ENCODE measurements at places on chromosomes 2 and 18. TPM values are rescaled to one million over a fixed set of nuclear protein-coding genes. Genes with fewer than 3 reads are reported as not detected.
A peak's percentile ranks its signal among the peaks of the same experiment; 100 is the strongest.

LINC00305 gene
- total RNA-seq: not detected

ABCG8 gene
- total RNA-seq: not detected

ABCG5 gene
- total RNA-seq: not detected

RANBP2 gene
- 47.4 TPM for total RNA-seq

TGFA gene
- total RNA-seq: 3.0 TPM

ITGB6 gene
- not detected for total RNA-seq

DSG4 gene
- total RNA-seq: not detected

PLCL1 gene
- total RNA-seq: 8.0 TPM

- no peak overlapping the region for H3K4me3 ChIP-seq
- H3K27me3 ChIP-seq: no peaks in the 10 kb centered on the region
- no peaks in the 10 kb centered on the region for H3K4me1 ChIP-seq
Observed at GRCh38 chr2:55460562-55460961, 40.9 kb upstream of the CCDC88A start.

GRCh38 chr2:71530211-71530610 is 76.8 kb downstream of the DYSF start:
- no peak overlapping the region for H3K4me3 ChIP-seq
- no peaks in the 10 kb centered on the region for H3K36me3 ChIP-seq
- DNase-seq: no peak
- H3K4me1 ChIP-seq: no peaks in the 10 kb centered on the region

- H3K36me3 ChIP-seq: peaks cover 2% of the 10 kb centered on the region
- no peak overlapping the region for H3K4me3 ChIP-seq
- DNase-seq: no peak
- peak overlapping the region; percentile 98 for H3K27ac ChIP-seq
- H3K27me3 ChIP-seq: no peaks in the 10 kb centered on the region
- H3K4me1 ChIP-seq: peaks cover 63% of the 10 kb centered on the region
Observed at GRCh38 chr2:121532347-121532766, 1.7 kb downstream of the RNU4ATAC start.

DNA sequence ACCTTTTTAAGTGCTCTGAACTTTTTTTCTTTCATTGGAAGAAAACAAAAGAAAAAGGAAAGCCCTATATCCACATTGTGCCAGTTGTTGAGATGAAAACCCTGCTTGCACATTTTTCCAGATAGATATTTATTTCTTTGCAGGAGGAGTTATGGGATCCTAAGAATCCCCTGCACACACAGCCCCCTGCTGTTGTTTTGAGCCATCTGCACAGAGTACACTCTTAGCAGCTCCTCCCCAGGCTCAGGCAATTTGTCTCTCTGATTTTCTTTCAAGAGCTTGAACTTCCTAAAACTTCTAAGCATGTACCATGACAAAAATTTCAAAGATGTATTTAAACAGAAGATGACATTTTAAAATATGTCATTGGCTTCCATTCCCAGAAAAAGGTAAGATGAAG is 436.9 kb downstream of the METTL4 start:
- no peak overlapping the region for H3K27ac ChIP-seq
- H3K27me3 ChIP-seq: no peaks in the 10 kb centered on the region
- H3K36me3 ChIP-seq: no peaks in the 10 kb centered on the region
- no peak overlapping the region for H3K4me3 ChIP-seq
- H3K4me1 ChIP-seq: no peaks in the 10 kb centered on the region
- DNase-seq: no peak

- no peak for DNase-seq
- H3K27me3 ChIP-seq: no peaks in the 10 kb centered on the region
- H3K27ac ChIP-seq: peak overlapping the region; percentile 39
- H3K4me1 ChIP-seq: no peaks in the 10 kb centered on the region
Observed at GRCh38 chr2:46943881-46944798, 28.5 kb upstream of the MCFD2 start.

GRCh38 chr2:200787351-200788120 is 24.2 kb upstream of the BZW1 start:
- no peak overlapping the region for H3K4me3 ChIP-seq
- H3K27ac ChIP-seq: peak overlapping the region; percentile 11
- no peaks in the 10 kb centered on the region for H3K27me3 ChIP-seq
- no peaks in the 10 kb centered on the region for H3K36me3 ChIP-seq
- no peak for DNase-seq

DNA sequence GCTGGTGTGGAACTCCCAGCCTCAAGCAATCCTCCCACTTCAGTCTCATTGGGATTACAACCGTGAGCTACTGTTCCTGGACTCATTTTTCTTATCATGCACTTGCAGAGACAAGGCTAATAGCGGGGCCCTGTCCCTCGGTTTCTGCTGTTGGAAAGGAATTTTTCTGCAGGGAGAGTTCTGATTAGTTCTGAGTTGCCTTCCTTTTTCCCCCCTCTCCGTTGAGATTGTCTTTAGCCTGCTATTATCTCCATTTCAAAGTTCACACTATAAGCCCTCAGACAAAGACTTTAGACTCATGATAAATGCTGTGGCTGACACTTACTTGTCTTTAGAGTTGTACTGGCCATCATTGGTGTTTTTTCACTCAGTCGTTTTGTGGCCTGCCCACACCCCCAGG is 97.2 kb downstream of the NCOA1 start:
- no peak for DNase-seq
- H3K27ac ChIP-seq: no peak overlapping the region
- no peaks in the 10 kb centered on the region for H3K27me3 ChIP-seq
- peaks cover 14% of the 10 kb centered on the region for H3K4me1 ChIP-seq
- H3K4me3 ChIP-seq: no peak overlapping the region
- no peaks in the 10 kb centered on the region for H3K36me3 ChIP-seq

DNA sequence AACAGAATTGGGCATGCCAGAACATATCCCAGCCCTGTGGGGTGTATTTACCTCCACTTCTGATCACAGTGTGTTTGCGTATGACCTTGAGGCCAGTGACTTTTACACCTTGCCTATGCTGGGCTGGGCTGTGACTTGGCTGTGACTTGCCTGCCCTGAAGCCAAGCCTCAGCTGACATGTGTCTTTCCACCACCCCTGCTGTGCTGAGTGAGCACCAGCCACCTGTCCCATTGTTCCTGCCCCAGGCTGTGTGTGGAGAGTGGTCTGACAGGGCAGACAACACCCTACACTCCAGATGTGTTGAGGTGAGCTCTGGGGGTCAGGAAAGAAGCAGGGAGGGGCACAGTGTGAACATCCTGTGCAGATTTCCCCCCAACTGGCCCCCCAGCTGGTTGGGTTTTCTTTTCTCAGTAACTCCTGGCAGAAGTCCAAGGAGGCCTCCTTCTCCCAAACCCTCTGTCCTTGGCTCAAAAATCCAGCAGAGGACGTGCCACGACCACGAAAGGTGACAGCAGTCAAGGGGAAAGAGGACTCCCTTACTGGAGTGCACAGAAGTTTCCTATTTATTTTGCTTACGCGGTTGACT is 5.1 kb upstream of the STEAP3 start:
- DNase-seq: peak; percentile 34
- H3K27me3 ChIP-seq: no peaks in the 10 kb centered on the region
- H3K4me1 ChIP-seq: no peaks in the 10 kb centered on the region

DNA sequence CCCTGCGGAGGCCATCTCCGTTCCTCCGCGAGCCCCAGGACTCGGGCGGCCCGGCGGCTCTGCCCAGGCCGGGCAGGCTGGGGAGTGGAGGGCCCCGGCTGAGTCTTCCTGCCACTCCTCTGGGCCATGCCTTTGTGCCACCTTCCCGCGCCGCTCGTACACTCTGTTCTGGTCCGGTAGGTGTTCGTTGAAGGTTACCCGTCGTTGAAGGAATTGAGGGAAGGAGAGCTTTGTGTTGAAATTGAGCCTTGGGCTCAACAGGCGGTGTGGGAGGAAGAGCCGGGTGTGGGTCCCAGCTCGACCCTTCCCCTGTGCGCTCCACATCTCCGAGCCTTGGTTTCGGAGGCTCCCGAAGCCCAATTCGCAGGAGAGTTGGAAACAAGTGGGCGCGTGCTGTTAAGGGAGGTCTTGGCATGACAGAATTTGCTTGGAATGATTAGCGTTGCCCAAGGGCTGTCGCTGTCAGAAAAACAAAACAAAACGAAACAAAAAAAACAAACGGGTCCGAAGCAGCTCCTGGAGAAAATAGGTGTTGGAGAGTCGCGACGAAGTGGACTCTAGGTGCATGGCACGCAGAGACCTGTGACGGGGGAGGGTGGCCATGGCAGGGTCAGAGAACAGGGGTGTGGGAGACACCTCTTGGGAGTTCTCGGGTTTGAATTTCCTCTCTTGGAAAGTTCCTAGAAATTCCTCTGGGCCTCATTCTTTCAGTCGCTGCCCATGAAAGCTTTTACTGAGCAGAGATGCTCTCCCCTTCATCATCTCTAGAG is 1.2 kb upstream of the MZT2A start:
- no peaks in the 10 kb centered on the region for H3K36me3 ChIP-seq
- H3K27ac ChIP-seq: peak overlapping the region; percentile 90
- peaks cover 36% of the 10 kb centered on the region for H3K4me1 ChIP-seq

DNA sequence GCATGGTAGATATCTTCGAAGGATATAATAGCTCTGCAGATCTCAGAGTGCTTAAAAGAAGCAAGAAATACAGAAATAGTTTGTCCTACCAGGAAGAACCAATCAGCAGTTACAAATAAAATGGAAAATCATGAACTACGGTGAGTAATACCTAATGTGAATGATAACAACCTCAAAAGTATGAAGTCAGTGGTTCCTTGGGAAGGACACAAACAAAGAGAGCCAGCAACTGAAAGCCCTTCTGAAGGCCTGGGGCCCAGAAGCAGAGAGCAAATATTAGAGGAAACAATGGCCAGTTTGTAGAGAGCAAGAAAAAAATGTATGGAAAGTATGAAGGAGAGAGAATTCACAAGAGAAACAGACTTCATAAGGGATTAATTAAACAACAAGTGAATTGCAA is 226.8 kb upstream of the CHST9 start:
- no peaks in the 10 kb centered on the region for H3K36me3 ChIP-seq
- H3K4me1 ChIP-seq: peaks cover 8% of the 10 kb centered on the region

GRCh38 chr2:142425551-142425950 is 294.7 kb upstream of the LRP1B start:
- no peaks in the 10 kb centered on the region for H3K27me3 ChIP-seq
- H3K36me3 ChIP-seq: no peaks in the 10 kb centered on the region
- no peak for DNase-seq

GRCh38 chr2:18124116-18124835 is 245.8 kb downstream of the KCNS3 start:
- H3K27me3 ChIP-seq: no peaks in the 10 kb centered on the region

GRCh38 chr18:49250816-49251388 is 209.5 kb downstream of the DYM start:
- H3K27ac ChIP-seq: no peak overlapping the region
- H3K4me1 ChIP-seq: no peaks in the 10 kb centered on the region
- no peaks in the 10 kb centered on the region for H3K27me3 ChIP-seq
- DNase-seq: no peak

DNA sequence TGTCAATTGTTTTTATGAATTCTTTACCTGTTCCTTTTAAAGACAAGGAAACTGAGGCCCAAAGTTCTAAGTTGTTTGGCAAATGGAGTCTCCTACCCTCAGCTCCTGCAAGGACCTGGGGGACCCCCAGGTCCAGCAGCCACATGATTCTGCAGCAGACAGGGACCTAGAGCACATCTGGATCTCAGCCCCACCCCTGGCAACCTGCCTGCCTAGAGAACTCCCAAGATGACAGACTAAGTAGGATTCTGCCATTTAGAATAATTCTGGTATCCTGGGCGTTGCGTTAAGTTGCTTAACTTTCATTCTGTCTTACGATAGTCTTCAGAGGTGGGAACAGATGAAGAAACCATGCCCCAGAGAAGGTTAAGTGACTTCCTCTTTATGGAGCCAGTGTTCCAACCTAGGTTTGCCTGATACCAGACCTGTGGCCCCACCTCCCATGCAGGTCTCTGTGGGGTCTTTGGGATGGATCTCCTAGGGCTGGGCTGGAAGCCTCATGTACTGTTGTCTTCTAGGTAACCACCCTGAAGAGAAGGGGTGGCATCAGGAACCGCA is 5.6 kb upstream of the CENPA start:
- H3K4me3 ChIP-seq: no peak overlapping the region
- peaks cover 11% of the 10 kb centered on the region for H3K4me1 ChIP-seq
- no peak overlapping the region for H3K27ac ChIP-seq
- peaks cover 26% of the 10 kb centered on the region for H3K36me3 ChIP-seq
- DNase-seq: no peak

- H3K4me1 ChIP-seq: no peaks in the 10 kb centered on the region
- H3K4me3 ChIP-seq: no peak overlapping the region
- DNase-seq: no peak
- no peak overlapping the region for H3K27ac ChIP-seq
- no peaks in the 10 kb centered on the region for H3K27me3 ChIP-seq
Observed at GRCh38 chr2:29688429-29688828, 233.0 kb downstream of the ALK start.

DNA sequence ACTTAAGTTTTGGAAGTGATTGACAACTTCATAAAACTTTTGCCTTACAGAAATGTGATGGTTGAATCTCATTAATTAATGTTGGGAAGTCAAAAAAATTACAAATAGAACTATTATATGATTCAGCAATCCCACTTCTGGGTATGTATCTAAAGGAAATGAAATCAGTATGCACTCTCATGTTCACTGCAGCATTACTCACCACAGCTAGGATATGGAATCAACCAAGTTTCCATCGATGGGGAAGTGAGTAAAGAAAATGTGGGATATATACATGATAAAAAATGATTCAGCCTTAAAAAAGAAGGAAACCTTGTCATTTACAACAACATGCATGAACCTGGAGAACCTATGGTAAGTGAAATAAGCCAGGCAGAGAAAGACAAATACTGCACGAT is 112.4 kb upstream of the WDR75 start:
- no peak for DNase-seq
- H3K4me3 ChIP-seq: no peak overlapping the region
- peaks cover 9% of the 10 kb centered on the region for H3K4me1 ChIP-seq
- H3K27me3 ChIP-seq: no peaks in the 10 kb centered on the region
- no peak overlapping the region for H3K27ac ChIP-seq

GRCh38 chr2:1887915-1888314 is 143.6 kb upstream of the PXDN start:
- no peak overlapping the region for H3K4me3 ChIP-seq
- no peak overlapping the region for H3K27ac ChIP-seq
- H3K27me3 ChIP-seq: no peaks in the 10 kb centered on the region
- DNase-seq: no peak
- no peaks in the 10 kb centered on the region for H3K4me1 ChIP-seq

DNA sequence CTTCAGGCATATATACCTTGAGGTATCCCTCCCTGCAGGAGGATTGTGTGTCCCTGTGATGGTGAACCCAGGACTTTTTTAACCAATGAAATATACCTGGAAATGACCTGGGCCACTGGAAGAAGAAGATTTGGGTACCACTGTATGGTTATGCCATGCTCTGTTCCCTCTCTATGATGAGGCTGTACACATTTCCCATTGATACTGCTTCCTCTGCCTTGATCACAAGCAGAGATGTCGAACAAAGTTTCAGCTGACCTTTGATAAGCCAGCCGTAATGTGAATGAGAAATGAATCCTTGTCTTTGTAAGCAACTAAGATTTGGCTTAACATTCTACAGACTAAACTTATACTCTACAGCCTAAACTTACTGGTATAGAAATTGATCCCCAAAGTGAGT is 78.4 kb upstream of the SPOPL start:
- H3K27me3 ChIP-seq: no peaks in the 10 kb centered on the region
- no peak overlapping the region for H3K4me3 ChIP-seq
- no peak for DNase-seq

GRCh38 chr2:46978723-46979122 is 63.1 kb upstream of the MCFD2 start:
- H3K27ac ChIP-seq: no peak overlapping the region
- no peak for DNase-seq
- no peaks in the 10 kb centered on the region for H3K27me3 ChIP-seq
- H3K4me1 ChIP-seq: peaks cover 35% of the 10 kb centered on the region

- no peak for DNase-seq
- H3K4me1 ChIP-seq: no peaks in the 10 kb centered on the region
- H3K27ac ChIP-seq: no peak overlapping the region
- no peaks in the 10 kb centered on the region for H3K36me3 ChIP-seq
- no peaks in the 10 kb centered on the region for H3K27me3 ChIP-seq
- no peak overlapping the region for H3K4me3 ChIP-seq
Observed at GRCh38 chr2:20180676-20181648, 44.0 kb downstream of the SDC1 start.
